NCI-H1105 treated with DMSO at 0.1 percent for 48 hours (cell line): ENCODE measurements at places on chromosomes 5 and 9.

- DNase-seq: no peak
Measured at GRCh38 chr5:96626956-96627355, 35.2 kb upstream of the CAST start.

- no peak for DNase-seq
Measured at GRCh38 chr9:70979966-70980365, 141.5 kb downstream of the TRPM3 start.

DNA sequence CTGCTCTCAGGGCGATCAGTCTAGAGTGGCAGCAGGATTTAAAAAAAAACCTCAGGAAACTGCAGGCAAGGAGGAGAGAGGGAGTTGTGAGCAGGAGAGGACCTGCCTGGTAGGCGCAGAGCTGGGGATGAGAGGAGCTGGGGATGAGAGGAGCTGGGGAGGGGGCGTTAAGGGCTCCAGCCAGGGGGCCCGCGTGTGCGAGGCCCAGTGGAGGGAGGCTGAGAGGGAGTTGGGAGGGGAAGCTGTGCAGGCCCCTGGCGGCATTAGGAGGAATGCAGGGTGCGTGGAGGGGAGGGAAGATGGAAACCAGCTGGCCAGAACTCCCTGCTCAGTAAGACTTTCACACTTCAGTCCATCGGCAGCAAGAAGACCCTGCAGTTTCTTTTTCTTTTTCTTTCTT lies 45.2 kb upstream of the HMCN2 start:
- DNase-seq: no peak

DNA sequence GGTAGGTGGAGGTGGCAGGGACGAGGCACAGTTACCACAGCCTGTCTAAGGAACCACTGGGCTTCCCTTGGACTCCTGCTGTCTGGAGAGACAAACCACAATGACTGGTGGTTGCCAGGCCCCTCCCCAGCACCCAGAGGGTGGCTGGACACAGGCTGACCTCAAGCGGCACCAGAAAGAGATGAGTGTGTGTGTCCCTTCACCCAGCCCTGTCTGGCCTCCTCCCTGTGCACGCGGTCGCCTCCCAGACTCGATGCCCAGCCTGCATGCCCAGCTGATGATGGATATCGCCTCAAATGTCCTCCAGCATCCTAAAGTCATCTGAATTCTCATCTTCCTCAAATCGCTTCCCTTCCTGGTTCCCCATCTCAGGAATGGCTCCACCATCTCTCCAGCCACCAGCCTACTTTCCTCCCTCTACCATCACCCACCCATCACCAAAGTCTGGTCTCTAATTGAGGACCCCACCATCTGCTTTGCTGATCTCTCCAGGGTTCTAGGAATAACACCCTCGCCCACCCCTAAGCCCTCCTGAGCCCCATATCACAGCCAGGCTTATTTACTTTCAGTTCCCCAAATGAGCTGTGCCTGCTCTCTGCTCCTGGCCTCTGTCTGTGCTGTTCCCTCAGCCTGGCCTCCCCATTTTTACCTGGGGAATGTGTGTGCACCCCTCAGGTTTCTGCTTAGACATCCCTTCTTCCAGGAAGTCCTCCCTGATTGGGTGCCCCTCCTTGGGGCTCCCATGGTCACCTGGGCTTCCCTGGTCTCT lies 52.5 kb upstream of the GGTA1 start:
- DNase-seq: no peak

DNA sequence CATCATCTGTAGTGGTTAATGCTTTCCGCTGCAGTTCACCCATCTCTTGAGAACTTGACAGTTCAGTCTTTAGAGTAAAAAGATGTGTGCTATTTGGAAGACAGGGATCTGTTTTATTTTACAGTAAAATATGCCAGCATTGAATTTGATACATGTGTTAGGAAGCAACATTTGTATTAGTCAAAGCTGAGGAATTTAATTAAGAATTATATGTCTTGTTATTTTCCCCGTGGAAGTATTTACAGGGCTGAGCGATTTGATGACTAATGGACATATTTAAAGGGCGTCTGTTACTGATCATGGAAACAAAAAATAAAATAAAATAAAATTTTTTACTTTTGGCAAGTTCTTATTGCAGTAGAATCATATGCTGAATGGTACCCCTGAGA lies 101.3 kb downstream of the PAM start:
- no peak for DNase-seq

GRCh38 chr5:179118338-179118737 lies 58.2 kb downstream of the ZNF354C start:
- no peak for DNase-seq

- no peak for DNase-seq
Measured at GRCh38 chr5:65441800-65442199, 39.9 kb downstream of the ADAMTS6 start.

DNA sequence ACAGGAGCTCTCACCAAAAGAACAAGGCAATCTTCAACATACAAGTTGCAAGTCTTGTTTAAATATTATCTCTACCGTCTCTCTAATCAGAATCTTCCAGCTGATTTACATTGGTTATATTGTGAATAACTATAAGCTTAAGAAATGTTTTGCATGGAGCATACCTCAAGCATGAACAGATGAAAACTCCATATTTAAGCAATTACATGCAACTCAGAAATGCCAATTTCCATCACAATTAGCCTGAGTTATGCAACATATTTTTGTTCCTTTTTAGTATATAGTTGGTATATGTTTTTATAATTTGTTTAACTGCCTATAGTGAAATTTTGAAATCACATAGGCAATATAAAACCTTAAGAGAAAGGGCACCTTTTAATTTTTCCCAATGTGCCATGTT lies 142.5 kb downstream of the DENND1A start:
- DNase-seq: no peak

DNA sequence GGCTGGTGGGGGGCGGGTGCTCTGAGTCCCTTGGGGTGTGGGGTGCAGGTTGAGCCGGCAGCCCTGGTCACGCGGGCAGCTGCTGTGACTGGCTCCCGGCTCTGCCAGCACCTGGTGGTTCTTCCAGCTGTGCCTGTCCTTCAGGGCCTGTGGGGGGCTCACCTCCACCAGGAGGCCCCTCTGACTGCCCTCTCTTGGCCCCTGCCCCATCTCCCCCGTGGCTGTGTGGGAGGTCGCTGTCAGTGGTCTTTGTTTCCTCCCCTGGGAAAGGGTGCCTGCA lies 3.3 kb downstream of the RXRA start:
- DNase-seq: no peak

GRCh38 chr9:882416-882924 lies 41.0 kb downstream of the DMRT1 start:
- DNase-seq: no peak

DNA sequence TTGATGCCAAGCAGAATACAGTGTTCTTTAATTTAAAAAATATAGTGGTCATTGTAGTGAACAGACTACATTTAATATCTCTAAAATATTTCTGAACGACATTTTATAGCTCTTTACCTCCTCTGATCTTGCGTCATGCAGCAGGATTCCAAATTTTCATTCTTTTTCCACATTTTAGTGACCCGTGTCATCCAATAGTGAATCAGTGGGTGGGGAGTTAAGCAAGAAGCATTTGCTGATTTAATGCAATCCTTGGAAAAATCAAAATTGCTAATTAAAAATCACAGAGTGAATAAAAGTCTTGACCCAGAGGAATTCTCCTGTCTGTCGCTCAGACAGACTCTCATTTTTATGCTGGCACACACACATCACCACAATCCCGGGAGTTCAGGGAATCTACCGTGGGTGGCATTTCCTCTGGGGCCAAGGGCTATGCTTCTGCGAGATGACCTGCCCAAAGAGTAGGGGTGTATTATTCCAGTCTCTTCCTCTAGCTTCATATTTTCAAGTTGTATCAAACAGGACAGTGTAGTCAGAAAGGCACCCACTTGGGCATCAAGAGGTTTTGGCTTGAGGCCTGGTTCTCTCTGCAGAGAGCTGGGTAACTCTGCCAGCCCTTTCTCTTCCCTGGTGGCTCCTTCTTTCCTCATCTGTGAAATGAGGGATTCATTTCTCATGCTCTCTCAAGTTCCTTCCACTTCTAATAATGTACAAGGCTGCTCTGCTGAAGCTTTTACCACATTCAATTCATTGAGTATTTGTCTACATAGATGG lies 24.8 kb upstream of the OTP start:
- peak; percentile 11 for DNase-seq

GRCh38 chr5:73434461-73434860 lies 14.1 kb downstream of the FOXD1 start:
- no peak for DNase-seq

GRCh38 chr9:128683340-128684064 lies 5.5 kb upstream of the SET start:
- no peak for DNase-seq

GRCh38 chr9:127938298-127938690 lies 640 bp upstream of the DPM2 start:
- DNase-seq: no peak

DNA sequence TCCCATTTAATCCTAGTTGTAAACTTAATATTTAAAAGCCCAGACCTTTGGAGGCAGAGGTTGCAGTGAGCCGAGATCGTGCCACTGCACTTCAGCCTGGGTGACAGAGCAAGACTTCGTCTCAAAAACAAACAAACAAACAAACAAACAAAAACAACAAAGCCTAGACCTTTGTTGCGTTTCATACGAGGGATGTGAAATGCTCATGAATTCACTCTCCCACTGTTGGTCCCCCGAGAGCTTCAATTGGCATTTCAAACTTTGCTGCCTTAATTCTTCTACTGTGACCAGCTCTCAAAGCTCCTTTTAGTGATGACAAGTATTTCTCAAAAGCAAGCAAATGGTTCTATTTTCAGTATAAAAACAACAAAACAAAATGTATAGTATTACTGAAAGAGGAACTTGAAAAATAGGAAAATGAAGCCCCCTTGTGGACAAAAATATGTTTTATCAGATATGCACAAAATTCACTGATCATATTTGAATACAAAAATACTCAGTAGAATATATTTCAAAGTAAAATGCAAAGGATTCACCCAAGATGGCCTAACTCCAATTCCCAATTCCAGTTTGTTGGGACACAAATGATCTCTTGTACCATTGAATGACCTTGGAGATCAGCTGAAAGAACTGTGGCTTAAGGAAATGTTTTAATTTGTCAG lies 140.4 kb downstream of the ESM1 start:
- DNase-seq: peak; percentile 37

DNA sequence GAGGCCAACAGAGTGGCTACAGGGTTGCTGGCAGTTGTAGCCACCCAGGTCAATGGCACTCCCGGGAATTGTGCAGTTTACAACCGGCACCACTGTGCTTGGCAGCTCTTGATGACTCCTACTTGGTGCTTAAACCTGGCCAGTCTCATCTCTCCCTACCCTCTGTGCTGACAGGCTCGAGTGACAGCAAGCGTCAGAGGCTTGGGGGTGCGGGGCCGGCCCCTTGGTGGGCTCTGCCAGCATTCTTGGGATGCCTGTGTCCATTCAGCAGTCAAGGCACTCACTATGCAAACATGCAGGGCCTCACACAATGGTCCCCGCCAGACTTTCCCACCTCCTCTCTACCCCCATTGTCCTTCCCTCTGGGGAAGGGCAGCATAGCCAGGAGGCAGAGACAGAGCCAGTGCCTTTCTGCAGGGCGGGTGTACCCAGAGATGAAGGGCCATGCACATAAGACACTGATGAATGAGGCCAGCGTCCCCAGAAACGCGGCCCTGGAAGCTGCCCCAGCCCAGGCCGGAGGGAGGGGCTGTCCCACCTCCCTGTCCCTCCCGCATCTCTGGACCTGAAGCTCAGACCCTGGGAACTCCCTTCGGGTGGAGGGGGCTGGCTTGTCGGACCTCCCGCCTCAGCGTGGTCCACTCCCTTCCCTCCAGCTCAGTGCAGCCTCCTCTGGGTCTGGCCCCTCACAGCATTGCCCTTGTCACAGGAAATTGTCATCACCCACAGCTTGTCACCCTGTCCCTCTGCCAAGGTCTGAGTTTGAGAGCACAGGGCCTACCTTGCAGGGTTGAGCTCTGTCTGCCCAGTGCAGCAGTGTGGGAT lies 26.4 kb upstream of the NOTCH1 start:
- DNase-seq: no peak

GRCh38 chr5:22673131-22673530 lies 180.0 kb downstream of the CDH12 start:
- DNase-seq: no peak

DNA sequence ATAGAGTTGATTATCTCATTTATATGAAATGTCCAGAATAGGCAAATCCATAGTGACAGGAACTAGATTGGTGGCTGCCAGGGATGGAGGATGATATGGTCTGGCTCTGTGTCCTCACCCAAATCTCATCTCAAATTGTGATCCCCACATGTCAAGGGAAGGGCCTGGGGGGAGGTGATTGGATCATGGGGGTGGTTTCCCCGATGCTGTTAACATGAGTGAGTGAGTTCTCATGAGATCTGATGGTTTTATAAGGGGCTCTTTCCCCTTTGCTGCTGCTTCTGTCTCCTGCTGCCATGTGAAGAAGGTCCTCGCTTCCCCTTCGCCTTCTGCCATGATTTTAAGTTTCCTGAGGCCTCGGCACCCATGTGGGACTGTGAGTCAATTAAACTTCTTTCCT lies 21.4 kb downstream of the EEIG1 start:
- no peak for DNase-seq

DNA sequence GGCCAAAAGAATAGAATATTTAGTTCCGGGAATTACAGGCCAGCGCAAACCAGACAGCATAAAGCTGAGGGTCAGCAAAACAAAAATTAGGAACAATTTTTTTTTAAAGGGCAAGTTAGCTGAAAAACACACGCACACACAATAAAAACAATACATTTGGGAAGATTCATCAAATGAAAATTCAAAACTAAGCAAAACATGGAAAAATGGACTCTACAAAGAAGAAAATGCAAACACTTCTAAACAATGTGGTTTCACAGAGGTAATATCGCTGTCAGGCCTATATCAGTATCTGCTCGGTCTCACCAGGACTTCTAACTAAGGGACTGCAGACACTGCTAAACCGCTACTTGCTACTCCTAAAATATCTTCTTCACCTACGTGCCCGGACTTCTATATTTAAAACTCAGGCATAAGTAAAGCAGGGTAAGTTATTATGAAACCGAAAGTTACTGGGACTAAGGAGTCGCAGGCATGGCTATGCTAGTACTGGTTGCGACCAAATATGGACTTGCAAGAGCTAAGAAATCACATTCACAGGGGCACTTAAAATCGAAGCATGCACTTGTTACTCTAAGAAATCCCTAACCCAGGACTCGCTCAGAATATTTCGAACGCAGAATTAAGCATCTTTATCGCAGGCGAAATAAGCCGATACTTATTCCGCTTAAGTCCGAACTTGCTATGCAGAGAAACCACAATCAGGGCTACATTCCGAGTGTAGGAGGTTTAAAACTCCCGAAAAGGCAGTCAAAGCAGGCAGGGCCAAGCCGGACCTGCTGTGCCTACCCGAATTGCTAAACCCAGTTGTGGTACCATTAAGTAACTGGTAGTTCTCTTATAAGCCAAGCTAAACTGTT lies 2.3 kb downstream of the ANXA2R start:
- DNase-seq: no peak

DNA sequence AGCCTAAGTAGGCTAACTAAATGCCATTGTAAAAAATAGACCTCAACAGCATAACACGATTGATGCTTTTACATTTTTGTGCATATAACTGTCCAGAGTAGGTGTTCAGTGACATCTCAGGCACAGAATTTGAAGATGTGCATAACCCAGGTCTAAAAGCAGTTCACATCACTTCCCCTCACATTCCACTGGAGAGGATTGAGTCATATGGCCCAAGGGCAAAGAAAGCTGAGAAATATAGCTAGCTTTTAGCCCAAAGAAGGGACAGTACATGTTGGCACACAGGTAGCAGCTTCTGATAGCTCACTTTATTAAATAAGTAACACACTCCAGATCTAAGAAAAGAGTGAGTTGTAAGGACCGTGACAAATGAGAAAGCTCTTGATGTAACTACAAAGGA lies 2259.5 kb upstream of the WWC1 start:
- no peak for DNase-seq

GRCh38 chr5:61329550-61330128 lies 2.4 kb upstream of the ZSWIM6 start:
- DNase-seq: no peak

- DNase-seq: no peak
Measured at GRCh38 chr9:127991757-127992274, 11.0 kb upstream of the EEIG1 start.
